Pancreas (tissue), 10 donors: ENCODE measurements at places on chromosomes 11 and 22. TPM values are rescaled to one million over a fixed set of nuclear protein-coding genes. Genes with fewer than 3 reads are reported as not detected.

DNA sequence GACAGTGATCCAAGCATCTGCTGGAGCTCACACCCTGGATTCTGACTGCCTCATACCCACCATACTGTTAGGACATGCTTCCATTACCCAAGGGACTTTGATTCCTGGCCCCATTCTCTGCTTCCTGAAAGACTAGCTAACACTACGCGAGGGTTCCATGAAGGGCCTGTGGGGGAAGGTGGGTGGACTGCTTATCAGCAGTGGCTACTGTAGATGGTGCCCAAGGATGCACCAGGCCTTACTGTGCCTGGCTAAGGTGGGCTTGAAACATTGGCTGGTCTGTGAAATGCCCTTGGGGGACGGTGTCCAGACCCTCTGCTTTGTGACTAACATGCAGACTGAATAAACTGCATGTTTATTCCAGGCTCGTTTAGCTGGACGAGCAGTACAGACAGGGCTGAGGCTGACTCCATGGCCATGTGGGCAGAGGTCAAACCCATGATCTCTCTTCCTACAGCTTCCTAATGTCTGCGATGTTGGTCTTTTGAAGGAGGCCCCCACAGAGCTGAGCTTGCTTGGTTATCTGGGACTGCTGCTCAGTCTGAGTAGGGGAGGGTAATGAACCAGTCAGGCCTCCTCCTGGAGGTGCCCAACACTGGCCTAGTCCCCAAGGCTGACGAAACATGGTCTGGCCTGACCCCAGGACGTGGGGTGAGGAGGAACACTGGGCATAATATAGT, 48.3 kb upstream of the PHOX2A start:
- H3K4me1 ChIP-seq, result no peaks in the 10 kb centered on the region
- no peak for DNase-seq
- H3K36me3 ChIP-seq, result no peaks in the 10 kb centered on the region
- H3K4me3 ChIP-seq, result no peak overlapping the region

DNA sequence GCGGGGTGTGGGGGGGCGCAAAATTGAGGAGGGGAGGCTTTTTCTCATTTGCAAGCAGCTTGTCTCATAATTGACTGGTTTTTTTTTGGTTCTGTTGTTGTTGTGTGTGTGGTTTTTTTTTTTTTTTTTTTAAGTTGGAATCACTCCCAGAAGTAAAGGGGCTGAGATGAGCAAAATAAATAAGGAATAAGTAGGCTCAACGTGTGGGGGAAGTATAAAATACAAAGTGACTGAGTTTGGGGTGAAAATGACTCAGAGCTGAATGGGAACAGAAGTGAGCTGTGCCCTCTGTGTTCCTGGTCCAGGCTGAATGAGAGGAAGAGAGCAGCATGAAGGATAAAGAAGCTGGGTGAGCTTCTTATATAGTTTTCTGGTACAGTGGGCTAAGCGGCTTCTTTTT, 90.0 kb downstream of the GRIK4 start:
- H3K4me1 ChIP-seq, result no peaks in the 10 kb centered on the region
- H3K27ac ChIP-seq, result no peak overlapping the region
- DNase-seq, result no peak
- no peaks in the 10 kb centered on the region for H3K36me3 ChIP-seq
- no peaks in the 10 kb centered on the region for H3K27me3 ChIP-seq
- no peak overlapping the region for H3K4me3 ChIP-seq

The PATE2 gene
- 0.08 TPM for total RNA-seq

The BACE1 gene
- total RNA-seq, result 159 TPM

The DAGLA gene
- total RNA-seq, result 6.2 TPM

The MYO7A gene
- 8.3 TPM for total RNA-seq

The HORMAD2 gene
- not detected for total RNA-seq

The SUSD2 gene
- 0.56 TPM for total RNA-seq
